T-helper 9 cell (primary cell): ENCODE measurements at places on chromosomes 12 and 14.

DNA sequence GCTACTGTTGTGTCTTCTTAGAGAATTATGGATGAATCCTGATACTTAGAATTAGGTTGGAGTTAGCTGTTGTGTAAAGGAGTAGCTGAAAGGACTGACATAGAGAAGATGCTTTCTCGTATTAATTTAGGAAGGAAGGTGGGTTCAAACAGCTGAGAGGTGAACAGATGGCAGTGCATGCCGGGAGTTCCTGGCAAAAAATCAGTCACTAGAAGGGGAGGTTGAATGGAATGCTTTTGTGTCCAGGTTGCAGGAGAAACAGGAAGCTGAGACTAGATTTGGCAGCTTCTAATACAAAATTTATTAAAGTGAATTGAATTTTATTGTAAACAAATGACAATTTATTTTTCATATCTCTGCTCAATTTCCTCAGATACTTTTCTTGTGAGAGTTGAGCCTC is 70.8 kb downstream of the BTG1 start:
- no peak for DNase-seq

- no peak for DNase-seq
These were observed 144.7 kb downstream of the KTN1 start for GRCh38 chr14:55724736-55725135.

- DNase-seq = no peak
These were observed 1595.8 kb upstream of the SEL1L start for GRCh38 chr14:83129496-83129895.

GRCh38 chr12:126191031-126191891 is 1126.0 kb downstream of the AACS start:
- DNase-seq = no peak

GRCh38 chr14:21647380-21647779 is 6.3 kb upstream of the OR4E2 start:
- DNase-seq = no peak

DNA sequence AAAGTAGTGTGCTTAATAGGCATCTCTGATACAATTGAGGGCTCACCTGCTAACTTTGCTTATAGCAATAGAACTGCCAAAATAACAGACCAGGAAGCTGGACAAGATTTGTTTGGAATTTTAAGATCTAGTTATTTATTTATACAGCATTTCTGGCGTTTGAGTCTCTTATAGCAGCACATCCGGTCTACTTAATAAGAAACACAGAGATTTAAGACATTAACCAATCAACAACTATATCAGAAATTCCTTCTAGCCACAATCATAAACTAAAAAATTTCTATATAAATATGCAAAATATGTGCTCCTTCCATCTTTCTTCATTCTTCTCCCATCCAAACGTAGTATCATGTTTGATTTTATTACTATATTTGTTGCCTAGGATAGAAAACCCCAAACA is 2.6 kb downstream of the RTN1 start:
- no peak for DNase-seq

- no peak for DNase-seq
These were observed 16.9 kb downstream of the PLEKHG7 start for GRCh38 chr12:92719674-92720073.

DNA sequence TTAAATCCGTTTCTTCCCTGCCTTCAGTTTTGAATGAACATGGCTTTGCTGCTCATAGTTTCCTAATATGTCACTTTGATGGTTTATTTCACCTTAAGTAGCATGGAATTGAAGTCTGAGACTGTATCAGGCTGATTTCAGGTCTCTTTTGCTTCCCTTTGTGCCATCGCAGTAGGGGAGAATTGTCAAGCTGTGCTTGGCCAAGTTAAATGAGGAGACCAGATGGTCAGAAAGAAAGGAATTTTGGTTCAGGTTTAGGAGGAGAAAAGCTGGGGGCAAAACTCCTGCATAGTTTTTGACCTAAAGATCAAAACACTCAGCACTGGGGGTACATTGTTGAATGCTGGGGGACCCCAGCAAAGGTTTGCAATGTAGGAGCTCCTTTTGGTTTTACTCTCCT is 398.4 kb downstream of the NUAK1 start:
- no peak for DNase-seq

DNA sequence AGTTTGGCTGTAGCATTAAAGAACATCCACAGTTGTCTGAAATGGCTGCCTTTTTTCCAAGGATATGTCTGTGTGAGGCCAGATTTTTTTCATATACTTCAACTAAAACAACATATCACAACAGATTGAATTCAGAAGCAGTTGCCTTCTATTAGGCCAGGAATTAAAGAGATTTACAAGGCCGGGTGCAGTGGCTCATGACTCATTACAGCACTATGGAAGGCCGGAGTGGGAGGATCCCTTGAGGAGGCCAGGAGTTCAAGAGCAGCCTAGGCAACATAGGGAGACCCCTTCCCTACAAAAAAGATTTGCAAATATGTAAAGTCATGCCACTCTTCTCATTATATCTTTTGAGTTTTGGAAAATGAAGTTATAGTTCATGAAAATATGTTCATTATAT is 108.6 kb downstream of the KTN1 start:
- no peak for DNase-seq
